GM13976 (cell line): ENCODE measurements at places on chromosomes 1 and 21.
A peak's percentile ranks its signal among the peaks of the same experiment; 100 is the strongest.

DNA sequence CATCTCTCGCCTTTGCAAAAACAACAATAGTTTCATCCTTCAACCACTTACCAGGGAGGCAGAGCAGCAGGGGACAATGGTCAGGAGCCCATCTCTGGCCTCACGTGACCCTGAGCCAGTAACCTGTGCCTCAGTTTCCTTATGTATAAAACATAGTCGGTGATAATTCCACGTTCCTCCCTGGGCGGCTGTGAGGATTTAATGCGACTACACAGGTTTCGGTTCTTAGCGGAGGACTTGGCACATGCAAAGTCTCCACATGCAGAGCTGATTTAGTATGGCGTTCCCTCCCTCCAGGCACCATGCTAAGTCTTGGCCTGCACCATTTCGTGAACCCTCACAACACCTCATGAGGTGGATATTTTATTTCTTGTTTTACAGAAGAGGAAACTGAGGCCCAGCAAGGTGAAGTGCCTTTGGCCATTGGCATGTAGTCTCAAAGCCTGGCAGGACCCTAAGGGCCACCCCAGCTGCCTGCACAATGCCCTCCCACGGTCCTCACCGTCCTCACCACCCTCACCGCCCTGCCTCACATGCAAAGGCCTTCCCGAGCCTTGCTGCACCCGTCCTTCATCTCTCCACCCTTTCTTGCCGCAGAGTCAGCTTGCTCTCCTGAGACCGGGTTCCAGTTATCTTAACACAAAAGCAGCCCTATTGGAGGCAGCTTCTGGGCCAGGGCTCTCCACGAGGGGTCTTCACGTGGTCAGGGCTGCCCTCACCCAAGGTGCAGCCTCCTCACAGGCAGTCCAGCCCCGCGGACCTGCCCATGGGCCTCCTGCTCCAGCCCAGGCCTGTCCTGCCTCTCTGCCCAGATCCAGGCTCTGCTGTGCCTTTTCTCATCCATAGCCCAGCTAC, 48.9 kb downstream of the SYF2 start:
- DNase-seq = no peak

- DNase-seq = no peak
Observed at GRCh38 chr1:224640018-224640417, 23.9 kb downstream of the CNIH3 start.

DNA sequence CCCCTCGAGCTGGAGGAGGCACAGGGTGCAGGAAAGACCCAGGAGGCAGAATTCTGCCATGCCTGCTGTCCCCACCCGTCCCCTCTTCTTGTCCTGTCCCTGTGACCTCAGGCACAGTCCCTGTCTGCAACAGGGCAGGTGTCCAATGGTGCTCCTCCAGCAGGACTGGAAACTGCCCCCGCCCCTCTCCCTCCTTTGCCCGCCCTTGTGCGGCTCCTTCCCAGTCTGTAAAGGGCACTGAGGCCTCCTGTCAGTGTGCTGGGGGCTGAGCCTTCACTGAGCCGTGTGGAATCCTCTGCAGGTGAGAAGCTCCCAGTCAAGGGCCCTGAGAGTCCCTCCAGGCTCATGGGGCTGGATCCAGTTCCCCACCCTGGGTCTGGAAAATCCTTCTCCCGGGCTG, 28.9 kb downstream of the PRDM16 start:
- no peak for DNase-seq

GRCh38 chr1:225446981-225447615, 19.3 kb upstream of the LBR start:
- no peak for DNase-seq

DNA sequence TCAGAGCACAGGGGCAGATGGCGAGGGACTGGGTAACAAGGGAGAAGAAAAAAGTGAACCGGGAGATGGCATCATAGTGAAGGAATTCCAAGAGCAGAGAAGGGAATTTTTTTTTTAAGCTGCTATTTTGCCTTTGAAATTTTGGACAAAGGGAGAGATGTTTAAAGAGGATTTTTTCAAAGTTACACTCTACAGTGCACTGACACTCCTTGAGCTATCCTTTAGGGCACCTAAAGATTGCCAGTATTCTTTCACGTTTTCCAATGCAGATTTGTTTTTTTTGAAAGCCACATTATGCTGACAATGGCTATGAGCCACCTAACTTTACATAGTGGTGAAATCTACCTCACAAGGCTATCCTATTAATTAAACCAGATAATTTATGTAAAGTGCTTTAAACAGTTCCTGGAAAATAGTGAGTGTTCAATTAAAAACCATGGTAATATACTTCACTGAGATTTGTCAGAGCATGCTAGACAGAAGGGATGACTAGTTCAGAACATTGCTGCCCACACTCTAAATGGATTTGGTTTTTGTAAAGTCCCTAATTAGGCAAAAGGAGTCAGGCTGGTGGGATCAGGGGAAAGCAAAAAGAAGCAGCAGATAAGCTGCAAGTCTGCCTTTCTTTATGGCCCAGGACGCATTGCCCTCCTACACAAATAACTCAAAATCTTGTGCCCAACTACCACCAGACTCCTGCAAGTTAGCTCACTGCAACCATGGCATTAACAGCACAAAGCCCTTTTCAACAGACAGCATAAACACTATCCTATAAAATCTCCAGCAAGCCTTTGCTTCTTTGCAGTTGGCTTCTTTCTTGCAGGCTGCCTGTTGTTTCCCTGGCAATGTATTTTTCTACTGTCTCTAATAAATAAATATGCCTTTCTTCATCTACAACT, 53.9 kb downstream of the PRDX6 start:
- no peak for DNase-seq

DNA sequence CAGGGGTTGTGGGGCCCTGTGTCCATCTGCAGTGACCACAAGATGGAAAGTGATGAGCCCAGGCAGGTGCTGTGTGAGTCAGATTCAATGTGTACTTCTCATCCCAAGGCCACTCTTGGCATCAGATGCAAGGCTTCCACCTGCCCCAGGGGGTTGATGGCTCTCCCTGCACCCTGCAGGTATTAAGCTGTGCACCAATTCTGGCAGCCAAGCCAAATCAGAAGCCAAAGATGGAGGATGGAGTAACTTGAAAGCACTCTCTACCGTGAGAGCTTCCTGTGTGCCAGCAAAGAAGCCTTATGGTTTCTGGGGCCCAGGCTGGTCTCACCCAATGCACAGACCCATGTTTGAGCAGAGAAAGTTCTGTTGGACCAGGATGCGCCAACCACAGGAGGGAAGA, 44.3 kb upstream of the TENT5C start:
- DNase-seq = no peak

DNA sequence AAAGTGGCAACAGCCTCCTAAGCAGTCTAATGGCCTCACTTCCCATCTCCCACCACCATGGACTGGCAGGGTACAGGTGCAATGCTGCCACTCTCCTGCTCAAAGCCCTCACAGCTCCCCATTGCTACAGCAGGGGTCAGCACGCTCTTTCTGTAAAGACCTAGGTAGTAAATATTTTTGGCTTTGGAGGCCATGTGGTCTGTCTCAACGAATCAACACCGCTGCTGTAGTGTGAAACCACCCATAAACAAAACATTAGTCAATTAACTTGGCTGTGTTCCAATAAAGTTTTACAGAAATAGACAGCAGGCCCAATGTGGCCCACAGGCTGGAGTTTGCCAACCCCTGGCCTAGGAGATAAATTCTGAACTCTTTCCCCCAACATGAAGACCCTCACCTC, 44.6 kb upstream of the TMEM125 start:
- DNase-seq = no peak

DNA sequence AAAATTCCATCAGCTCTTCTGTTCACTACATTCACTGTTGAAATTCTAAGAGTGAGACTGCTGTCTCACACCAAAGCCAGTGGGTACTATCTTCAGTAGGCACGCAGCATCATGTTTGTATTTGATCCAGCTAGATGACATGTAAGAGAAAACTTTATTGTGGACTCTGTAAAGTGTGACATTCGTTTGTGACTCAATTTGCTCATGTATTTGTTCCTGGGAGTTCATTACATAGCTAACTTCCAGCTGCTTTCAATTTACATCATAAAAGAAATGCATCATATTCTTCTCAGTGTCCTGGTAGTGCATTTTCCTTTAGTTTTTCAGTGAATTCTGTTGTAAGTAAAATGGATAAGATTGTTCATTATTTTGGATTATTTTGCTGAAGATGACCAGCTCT, 31.4 kb downstream of the CTH start:
- no peak for DNase-seq

DNA sequence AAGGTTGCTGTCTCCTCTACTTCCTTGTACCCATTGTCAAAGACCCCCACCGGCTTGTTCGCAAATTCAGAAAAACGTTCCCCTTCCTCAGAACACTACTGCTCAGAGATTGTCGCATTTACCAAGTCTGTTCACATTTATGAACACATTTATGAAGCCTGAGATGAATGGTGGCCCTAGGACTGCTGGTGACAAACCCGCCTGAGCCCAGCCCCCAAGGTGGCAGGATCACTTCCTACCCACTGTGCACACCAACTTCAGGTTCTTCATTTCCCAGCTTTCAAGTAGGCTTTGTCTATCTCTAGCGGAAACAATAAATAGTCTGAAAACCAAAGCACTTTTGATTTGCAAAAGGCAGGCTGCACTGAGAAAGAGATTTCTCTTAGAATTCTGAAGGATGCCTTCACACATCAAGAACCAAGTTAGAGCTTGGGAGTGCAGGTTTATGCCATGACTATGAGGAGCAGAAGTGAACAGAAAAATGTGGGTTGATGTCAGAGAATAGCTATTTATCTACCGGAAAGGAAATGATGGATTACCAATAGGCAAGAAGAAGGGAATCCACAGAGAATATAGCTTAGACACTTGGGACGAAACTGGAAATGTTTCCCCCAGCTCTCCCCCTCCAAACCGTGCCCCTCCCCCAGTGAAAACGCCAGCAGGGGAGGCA, 200.5 kb downstream of the TOMM20 start:
- DNase-seq = no peak

DNA sequence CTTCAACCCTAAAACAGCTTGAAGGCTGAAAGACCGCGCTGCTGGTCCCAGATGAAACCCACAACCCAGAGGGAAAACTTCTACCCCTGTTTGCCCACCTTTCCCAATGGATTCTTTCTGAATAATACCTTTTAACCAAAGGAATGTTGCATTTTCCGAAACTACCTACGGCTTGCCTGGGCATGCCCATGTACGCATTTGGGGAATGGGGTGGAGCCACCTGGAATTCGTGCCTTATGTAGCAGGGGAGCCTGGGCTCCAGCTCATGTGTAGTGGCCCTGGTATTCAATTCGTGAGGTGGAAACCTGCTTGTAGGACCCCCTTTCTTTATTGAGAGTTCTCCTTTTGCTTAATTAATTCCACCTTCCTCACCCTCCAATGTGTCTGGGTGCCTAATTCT, 256.6 kb upstream of the RGS18 start:
- DNase-seq = no peak

- no peak for DNase-seq
Observed at GRCh38 chr1:112309499-112309898, 86.5 kb upstream of the CTTNBP2NL start.

DNA sequence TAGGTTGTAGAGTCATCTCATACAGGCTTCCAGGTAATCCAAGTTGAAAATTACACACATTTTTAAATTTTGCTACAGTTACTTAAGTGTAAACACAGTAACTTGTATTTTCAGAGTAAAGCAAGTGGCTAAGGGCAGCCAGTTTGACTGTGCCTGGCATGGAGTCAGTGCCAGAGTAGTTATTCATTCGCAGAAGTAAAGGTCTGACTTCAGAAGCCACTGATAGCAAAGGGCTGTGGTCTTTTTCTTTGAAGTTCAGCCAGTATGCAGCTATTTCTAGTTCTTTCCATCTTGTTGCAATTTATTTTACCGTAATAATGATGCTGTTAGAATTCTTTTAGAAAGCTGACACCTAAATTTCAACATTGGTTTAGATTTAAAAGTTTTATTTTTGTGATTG, 9.4 kb downstream of the TMEM50A start:
- DNase-seq = no peak

GRCh38 chr1:97693601-97694000, 227.2 kb downstream of the DPYD start:
- DNase-seq = no peak

DNA sequence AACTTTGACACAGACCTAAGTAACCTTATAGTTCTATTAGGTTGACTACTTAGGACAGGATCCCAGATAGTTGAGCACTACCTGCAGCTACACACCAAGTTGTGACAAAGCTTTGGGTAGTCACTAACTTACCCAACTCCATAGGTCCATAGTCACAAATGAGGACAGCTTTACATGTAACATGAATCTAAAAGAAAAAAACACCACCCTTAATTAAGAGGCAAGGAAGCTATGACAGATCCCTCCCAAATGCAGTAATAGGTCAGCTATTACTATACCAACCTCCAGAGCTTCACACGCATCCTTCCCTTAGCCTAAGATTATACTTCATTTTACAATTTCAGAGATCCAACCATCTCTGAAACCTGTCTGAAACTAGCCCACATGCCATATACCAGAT, 12.7 kb upstream of the RAB42 start:
- no peak for DNase-seq

GRCh38 chr1:94515296-94515947, 26.1 kb downstream of the F3 start:
- no peak for DNase-seq

GRCh38 chr1:205316161-205316566, 5.4 kb downstream of the NUAK2 start:
- no peak for DNase-seq

DNA sequence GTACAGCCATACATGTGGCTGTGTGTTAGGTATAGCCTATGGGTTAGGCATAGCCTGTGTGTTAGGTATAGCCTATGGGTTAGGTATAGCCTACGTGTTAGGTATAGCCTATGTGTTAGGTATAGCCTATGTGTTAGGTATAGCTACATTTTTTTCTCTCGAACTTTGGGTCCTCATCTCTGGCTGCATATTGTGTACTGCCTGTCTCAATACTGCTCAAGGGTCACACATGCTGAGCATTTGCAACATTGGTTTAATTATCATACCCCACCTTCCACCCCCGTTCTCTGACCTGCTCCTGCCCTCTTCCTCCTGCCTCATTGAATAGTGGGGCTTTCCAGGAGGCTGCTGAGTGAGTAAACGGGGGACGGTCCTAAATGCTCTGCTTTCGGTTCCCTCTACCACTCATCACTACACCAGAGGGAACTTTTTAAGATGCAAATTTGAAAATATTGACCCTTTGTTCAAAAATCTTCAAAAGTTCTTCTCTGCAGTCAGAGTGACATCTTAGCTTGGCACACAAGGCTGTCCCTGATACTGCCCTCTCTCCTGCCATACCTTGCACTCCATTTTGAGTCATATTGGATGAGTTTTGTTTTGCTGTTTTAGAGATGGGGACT, 17.8 kb downstream of the OR2B11 start:
- peak; percentile 79 for DNase-seq

GRCh38 chr1:234246638-234247116, 126.6 kb upstream of the COA6 start:
- DNase-seq = peak; percentile 57

GRCh38 chr1:223473601-223474344, 80.6 kb downstream of the CCDC185 start:
- no peak for DNase-seq

DNA sequence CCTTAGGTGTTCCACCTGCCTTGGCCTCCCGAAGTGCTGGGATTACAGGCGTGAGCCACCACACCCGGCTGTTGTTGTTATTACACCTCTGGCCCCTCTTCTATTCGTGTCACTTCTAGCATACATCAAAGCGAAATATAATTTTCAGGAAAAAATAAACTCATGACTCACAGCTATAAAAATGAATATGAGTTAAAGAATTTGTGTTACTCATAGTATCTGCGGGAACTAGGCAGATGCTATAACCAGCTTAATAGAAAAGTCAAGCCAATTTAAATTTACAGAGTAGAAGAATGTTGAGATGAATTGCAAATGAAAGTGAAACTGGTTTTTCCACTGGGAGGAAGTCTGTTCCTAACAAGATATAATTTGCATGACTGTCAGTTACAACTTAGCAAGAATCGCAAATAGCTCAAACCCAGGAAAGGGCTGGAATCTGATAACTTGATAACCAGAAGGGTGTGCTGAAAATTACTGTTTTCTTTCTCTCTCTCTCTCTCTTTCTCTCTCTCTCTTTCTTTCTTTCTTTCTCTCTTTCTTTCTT, 11.2 kb downstream of the OR2W3 start:
- DNase-seq = no peak
